RWPE2 (cell line): ENCODE measurements at places on chromosomes 3 and 15.

DNA sequence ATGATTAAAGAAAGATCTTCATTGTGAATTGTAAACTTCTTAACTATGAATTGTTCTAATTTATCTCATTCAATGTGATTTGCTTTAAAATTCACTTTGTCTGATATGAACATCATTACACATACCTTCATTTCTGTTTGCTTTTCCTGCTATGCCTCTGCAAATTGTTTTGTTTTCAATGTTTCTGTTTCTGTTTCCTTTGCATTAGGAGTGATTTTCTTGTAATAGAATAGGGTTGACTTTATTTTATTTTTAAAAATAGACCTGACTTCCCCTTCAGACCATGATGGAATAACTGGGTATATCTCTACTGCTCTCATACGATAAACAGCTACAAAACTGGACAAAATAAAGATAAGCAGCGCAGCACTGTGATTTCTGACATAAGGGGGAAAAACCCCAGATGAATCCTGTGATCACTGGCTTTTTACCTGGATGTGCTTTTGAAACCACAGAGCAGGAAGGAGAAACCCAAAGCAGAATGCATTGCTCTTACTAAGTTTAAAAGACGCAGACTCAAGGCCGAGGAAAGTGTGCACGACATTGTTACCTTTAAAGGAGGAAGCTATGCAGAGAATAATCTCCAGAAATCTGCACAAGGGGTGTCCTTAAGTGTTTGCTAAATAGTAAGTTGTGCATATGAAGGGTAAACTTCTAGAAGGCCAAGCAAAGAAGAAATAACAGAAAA is 420.2 kb downstream of the TBC1D5 start:
- no peak for DNase-seq
- H3K4me3 ChIP-seq, result no peak overlapping the region
- H3K36me3 ChIP-seq, result no peaks in the 10 kb centered on the region
- H3K27me3 ChIP-seq, result no peaks in the 10 kb centered on the region
- no peak overlapping the region for H3K27ac ChIP-seq

DNA sequence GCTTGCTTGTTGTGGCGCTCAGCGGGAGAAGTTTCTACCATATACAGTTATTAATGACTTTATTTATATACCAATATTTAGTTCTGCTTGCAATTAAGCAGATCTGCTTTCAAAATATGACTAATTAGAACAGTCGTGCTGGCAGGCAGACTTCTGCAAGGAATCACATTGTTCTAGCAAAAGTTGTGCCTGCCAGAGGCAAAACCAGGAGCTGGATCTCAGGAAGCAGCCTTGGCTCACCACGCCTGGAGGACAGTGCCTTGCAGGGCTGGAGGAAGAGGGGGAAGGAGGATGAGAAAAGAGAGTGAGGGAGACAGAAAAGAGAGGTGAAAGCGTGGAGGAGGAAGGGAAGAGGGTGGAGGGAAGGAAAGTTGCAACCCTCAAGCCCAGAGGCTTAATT is 160.3 kb downstream of the NUP210 start:
- no peaks in the 10 kb centered on the region for H3K36me3 ChIP-seq
- no peaks in the 10 kb centered on the region for H3K4me1 ChIP-seq
- no peak overlapping the region for H3K27ac ChIP-seq
- H3K4me3 ChIP-seq, result no peak overlapping the region

- no peak overlapping the region for H3K27ac ChIP-seq
- no peak overlapping the region for H3K4me3 ChIP-seq
- H3K27me3 ChIP-seq, result no peaks in the 10 kb centered on the region
- DNase-seq, result no peak
Observed at GRCh38 chr3:73549051-73549600, 75.6 kb downstream of the PDZRN3 start.

DNA sequence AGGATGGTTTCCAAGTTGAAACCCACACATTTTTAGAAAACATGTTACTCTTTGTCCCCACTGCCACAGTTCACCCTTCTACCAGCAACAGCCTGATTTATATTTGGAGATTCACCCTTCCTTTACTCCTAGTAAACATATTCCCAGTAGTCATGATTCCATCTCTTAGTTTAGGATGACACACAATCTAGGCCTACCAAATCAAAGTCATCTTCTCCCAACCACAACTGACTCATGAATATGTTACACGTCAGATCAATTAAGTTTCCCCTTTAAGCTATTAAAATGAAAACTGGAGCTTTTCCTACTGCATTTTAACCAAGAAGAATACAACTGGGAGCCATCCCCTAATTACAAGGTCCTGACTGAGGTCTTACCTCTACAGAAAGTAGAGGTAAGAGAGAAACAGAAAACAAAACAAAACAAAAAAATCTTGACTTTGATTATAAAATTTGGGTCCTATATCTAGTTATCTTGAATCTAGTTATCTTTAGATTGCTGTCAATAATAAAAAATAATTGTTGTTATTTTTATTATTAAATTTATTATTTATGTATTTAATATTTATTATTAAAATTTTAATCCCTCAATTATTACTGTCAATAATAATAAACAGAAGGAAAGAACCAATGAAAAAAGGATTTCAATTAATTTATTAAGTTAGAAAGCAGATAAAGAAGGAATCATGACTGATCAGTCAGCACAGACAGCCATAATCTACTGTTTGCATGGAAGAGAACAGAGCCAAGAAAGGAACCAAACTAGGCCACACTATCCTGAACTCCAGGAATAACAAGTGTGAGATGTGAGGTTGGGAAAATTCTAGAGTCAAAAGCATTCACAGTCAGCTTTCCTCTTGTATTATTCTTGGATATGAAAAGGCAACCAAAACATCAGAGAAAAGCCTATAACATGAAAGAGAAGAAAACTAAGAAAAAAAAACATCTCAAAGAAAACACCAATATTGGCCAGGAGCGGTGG is 12.5 kb downstream of the DPH6 start:
- H3K4me1 ChIP-seq, result no peaks in the 10 kb centered on the region
- no peak overlapping the region for H3K4me3 ChIP-seq
- no peak for DNase-seq
- no peaks in the 10 kb centered on the region for H3K27me3 ChIP-seq
- H3K36me3 ChIP-seq, result peaks cover 39% of the 10 kb centered on the region
- no peak overlapping the region for H3K27ac ChIP-seq
